ENCODE measurements at places on chromosomes 5 and 9. TPM values are rescaled to one million over a fixed set of nuclear protein-coding genes. Genes with fewer than 3 reads are reported as not detected.

SEMA6A gene
- total RNA-seq: 0.24 TPM

GAS1 gene
- 0.14 TPM for total RNA-seq

PCDHB6 gene
- total RNA-seq: not detected

TRIO gene
- total RNA-seq: 14.0 TPM

SPINK7 gene
- not detected for total RNA-seq

TAF11L5 gene
- not detected for total RNA-seq

HK3 gene
- 0.21 TPM for total RNA-seq

LCN6 gene
- total RNA-seq: not detected

HNRNPAB gene
- total RNA-seq: 492 TPM

IL31RA gene
- 0.92 TPM for total RNA-seq

ACSL6 gene
- 36.9 TPM for total RNA-seq

CAMK4 gene
- 47.7 TPM for total RNA-seq

CDH9 gene
- total RNA-seq: not detected

SPATA9 gene
- total RNA-seq: not detected

GBGT1 gene
- 8.2 TPM for total RNA-seq

CORO2A gene
- 0.92 TPM for total RNA-seq

AQP7 gene
- total RNA-seq: not detected

RELL2 gene
- total RNA-seq: 24.1 TPM

SPATA24 gene
- 4.2 TPM for total RNA-seq

TGFBR1 gene
- total RNA-seq: 35.3 TPM

PRRX2 gene
- 3.4 TPM for total RNA-seq

THBS4 gene
- 2.1 TPM for total RNA-seq

PAEP gene
- not detected for total RNA-seq

SIT1 gene
- 81.8 TPM for total RNA-seq

PLAC8L1 gene
- total RNA-seq: 0.57 TPM

ZNF608 gene
- not detected for total RNA-seq

ZNF883 gene
- total RNA-seq: 0.24 TPM

PCDHB13 gene
- total RNA-seq: not detected

C6 gene
- total RNA-seq: not detected

SPACA9 gene
- total RNA-seq: 0.91 TPM

SMAD5 gene
- total RNA-seq: 12.8 TPM

ANKRD31 gene
- 0.47 TPM for total RNA-seq

BTNL3 gene
- not detected for total RNA-seq

CDC20B gene
- not detected for total RNA-seq

OR13C8 gene
- not detected for total RNA-seq

CDKN2B-AS1 gene
- 0.42 TPM for total RNA-seq

CENPP gene
- 27.5 TPM for total RNA-seq

SNX30 gene
- total RNA-seq: 2.6 TPM

POU5F2 gene
- 1.1 TPM for total RNA-seq

CDH18 gene
- not detected for total RNA-seq

GHR gene
- total RNA-seq: not detected

SQSTM1 gene
- total RNA-seq: 177 TPM

PCDHGC4 gene
- not detected for total RNA-seq

Data from activated CD4-positive, alpha-beta T cell treated with anti-CD3 and anti-CD28 coated beads, Interleukin-2, amount 10 ng/mL, durations not matched to agents 24 days and 14 days (primary cell).